Fibroblast of mammary gland (primary cell): ENCODE measurements at places on chromosomes 6 and 20.

DNA sequence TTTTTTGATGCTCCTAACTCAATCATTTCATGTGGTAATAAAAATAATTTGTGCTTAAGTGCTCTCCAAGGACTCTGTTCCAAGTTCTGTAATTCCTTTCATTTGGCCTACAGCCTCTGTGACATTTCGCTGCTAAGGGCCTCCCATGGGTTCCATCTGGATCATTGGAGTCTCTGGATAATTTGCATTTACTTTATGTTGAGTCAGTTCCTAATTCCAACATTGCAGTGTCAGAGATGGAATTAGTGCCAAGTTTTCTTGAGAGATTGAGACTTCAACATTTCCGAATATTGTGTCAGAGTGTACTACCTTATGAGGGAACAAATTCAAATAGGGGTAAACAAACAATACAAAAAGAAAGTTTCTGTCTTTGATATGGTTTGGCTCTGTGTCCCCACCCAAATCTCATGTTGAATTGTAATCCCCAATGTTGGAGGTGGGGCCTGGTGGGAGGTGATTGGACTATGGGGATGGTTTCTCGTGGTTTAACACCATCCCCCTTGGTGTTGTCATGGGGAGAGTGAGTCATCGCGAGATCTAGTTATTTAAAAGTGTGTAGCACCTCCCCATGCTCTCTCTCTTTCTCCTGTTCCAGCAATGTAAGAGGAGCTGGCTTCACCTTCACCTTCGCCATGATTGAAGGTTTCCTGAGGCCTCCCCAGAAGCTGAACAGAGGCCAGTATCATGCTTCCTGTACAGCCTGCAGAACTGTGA, 244.1 kb upstream of the TBX18 start:
- DNase-seq, result peak; percentile 91

- DNase-seq, result no peak
These were observed 51.0 kb downstream of the ANKS1A start for GRCh38 chr6:34940030-34940434.

DNA sequence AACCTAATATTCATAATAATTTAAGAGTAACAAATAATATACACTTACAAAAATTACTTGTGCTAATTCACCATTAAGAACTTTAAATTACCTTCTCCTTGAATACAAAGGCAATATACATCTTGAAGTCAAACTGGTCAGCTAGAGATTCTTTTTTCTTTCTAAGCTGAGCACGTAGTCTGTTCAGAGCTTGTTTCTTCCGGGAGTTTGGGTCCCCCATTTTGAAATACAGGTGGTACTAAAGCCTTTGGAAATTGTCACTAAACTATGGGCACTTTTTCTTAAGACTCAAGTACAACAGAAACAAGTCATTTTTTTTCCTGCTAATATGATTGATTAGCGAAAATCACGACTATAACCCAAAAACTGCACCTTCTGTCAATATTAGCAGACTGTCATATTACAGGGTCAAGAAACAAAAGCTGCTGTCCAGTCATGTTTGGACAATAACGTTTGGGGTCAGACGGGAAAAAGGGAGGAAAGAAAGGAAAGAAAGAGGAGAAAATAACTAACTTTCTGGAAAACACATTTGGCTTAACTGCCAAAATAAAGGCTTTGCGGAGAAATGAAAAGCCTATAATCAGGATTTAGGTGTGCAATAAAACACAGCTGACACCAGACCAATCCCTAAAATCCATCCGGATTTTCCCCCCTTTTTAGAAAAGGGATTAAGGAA, 367 bp downstream of the C6orf62 start:
- DNase-seq, result no peak

GRCh38 chr6:152571089-152571488, 66.1 kb downstream of the SYNE1 start:
- no peak for DNase-seq

- DNase-seq, result no peak
These were observed 2.1 kb downstream of the CNR1 start for GRCh38 chr6:88164061-88164460.

- no peak for DNase-seq
These were observed 24.3 kb downstream of the EDEM2 start for GRCh38 chr20:35122756-35123405.

- no peak for DNase-seq
These were observed 33.7 kb upstream of the SIRPA start for GRCh38 chr20:1861347-1861976.

GRCh38 chr20:20796766-20797440, 84.5 kb upstream of the RALGAPA2 start:
- DNase-seq, result no peak

GRCh38 chr6:148952147-148953035, 205.6 kb downstream of the UST start:
- DNase-seq, result peak; percentile 5

DNA sequence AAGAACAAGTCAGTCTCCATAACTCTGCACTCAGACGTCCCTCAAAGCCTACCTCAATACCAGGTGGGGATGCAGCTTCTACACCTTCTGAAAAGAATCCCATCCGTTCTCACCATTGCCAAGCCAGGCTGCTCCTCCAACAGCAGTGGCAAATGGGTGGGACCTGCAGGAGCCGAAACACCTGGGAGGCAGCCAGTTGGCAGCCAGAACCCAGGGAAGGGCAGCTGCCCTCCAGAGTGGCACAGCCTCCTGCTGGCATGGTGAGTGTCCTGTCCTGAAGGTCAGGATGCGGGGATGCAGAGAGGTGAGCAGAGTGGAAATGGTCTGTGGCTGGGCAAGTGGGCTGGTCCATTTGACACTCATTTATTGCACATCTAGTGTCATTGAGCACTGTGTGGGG, 210.6 kb upstream of the CDH4 start:
- DNase-seq, result no peak

DNA sequence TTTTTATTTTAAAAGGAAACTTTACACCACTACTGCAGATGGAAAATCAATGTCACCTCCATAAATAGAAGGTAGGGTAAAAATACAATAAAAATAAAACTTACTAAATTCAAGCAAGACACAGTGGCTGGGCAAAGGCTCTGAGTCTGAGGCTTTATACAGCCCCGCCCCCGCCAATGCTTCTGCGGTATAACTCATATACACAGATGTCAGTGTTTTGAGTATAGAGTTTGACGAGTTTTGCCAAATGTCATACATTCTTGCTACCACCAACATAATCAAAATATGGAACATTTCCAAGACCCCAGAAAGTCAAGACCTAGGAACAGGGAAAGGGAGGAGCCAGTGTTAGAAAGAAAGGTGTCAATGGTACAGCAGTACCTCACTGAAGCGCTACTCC, 12.8 kb downstream of the NFATC2 start:
- no peak for DNase-seq

- peak; percentile 65 for DNase-seq
These were observed 58.8 kb downstream of the RPRD1B start for GRCh38 chr20:38092260-38092857.

DNA sequence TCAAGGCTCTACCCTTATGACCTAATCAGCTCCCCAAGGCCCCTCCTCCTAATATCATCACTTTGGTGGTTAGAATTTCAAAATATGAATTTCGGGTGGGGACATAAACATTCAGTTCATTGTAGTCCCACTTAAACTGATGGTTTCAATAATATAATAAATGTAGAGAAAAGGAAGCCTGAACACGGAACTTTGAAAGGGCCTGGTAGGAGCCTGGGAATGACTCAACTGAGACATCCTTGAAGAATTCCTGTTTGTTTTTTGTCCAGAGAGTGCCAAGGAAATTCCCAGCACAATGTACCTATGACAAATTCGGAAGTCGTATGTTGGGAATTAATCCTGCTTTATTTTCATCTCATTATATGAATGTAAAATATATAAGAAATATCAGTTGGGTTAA, 457.9 kb downstream of the PLCB1 start:
- peak; percentile 74 for DNase-seq

- no peak for DNase-seq
These were observed 1.0 kb upstream of the TOMM34 start for GRCh38 chr20:44961011-44961869.

DNA sequence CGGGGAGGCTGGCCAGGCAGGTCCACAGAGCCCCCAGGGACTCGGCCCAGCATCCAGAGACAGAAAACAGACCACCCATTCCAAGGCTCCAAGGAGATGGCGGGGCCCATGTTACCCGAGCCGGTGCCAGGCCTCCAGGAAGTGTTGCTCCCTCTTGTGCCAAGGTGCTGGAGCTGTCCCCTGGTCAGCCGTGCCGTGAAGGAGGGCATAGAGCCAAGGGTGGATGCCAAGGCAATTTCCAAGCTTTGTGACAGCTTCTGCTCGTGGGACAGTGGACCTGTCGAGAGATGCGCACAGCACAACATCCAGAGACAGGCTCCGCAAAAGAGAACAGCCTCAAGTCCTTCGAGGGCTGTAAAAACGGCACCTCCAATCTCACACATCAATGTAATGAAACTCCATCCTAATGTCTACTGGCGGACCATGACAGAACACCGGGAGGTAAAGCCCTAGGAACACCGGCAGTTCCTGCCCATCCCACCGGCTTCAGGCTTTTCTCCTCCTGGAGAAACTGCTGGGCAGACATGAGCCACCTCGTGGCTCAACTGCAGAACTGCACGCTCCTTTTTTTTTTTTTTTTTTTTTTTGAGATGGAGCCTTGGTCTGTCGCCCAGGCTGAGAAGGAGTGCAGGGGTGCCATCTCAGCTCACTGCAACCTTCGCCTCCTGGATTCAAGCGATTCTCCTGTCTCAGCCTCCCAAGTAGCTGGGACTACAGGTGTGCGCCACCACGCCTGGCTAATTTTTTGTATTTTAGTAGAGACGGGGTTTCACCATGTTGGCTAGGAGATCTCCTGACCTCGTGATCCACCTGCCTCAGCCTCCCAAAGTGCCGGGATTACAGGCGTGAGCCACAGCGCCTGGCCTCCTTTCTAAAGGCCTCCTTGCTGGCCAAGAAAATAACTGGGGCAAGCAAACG, 30.9 kb upstream of the AVP start:
- peak; percentile 61 for DNase-seq

- DNase-seq, result no peak
These were observed 137.1 kb downstream of the DNAH8 start for GRCh38 chr6:38852215-38852614.
